ENCODE measurements at places on chromosomes 7 and 10.

- no peak for DNase-seq
These were observed 1.7 kb downstream of the SORBS1 start for GRCh38 chr10:95559471-95559870.

GRCh38 chr7:79781716-79782115 is 328.2 kb upstream of the MAGI2 start:
- DNase-seq: no peak

DNA sequence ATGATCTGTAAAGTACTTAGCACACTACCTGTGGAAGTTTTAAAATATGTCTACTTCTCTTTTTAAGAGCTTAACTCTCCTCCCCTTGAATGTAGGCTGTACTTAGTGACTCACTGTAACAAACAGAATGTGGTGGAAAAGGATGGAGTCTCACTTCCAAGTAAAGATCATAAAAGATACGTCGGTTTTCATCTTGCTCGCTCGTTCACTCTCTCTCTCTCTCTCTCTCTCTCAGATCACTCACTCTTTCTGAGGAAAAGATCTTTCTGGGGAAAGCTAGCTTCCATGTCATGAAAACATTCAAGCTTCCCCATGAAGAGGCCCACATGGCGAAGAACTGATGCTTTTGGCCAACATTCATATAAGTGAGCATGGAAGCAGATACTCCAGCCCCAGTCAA is 5.5 kb downstream of the CHUK start:
- no peak for DNase-seq

DNA sequence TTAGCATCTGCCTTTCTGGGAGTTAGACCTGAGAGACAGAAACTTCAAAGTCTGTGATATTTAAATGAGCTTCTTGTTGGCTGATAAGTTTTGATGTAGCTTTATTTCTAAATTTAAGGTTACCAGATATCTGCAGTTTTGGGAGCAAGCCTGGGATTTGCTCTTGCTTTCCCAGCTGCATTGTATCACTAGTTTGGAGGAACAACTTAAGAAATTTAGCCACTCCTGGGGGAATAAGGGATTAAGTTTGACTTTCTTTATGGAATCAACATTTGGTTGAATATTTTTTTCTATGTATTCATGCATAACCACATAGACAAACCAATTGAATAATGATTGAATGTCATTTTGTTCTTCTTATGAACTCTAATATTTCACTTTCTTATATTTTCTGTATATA is 178.6 kb downstream of the POLR1F start:
- DNase-seq: no peak

- DNase-seq: no peak
These were observed 6.8 kb downstream of the CUZD1 start for GRCh38 chr10:122838880-122839279.

- no peak for DNase-seq
These were observed 14.6 kb upstream of the PDSS1 start for GRCh38 chr10:26682931-26683330.

DNA sequence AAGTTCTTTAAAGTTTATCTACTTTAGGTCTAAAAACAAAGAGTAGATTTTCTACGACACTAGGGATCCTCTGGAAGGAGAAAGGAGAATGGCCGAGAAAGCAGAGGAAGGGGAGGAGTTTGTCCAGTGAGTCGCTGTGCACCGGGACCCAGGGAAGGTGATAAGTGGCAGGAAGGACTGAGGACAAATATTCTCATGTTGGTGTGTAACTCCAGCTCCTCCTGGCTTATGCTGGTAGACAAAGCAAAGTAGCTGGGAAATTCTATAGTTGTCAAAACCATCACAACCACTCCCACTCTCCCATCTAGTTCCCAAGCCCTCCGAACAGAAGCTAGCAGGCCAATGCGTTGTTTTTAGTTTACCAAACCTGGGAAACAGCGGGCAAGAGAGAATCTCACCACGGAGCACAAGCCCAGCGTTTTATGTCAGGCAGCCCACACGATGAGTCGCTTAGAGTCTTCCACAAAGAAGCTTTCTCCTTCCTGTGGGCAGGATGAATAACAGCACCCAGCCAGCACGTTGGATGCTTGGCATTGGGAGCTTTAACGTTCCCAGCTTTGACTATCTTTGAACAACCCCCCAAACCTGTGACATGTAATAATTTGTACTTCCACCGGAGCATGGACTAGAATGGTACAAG is 32.9 kb upstream of the JCAD start:
- DNase-seq: no peak

- DNase-seq: no peak
These were observed 114.2 kb downstream of the PPP1R3A start for GRCh38 chr7:113804475-113805095.

- no peak for DNase-seq
These were observed 74.8 kb downstream of the THSD7A start for GRCh38 chr7:11757153-11757552.

Data from germinal center (tissue), 1 donor.